ENCODE measurements at places on chromosomes 4 and X. TPM values are rescaled to one million over a fixed set of nuclear protein-coding genes. Genes with fewer than 3 reads are reported as not detected.

Gene BCLAF3
- 10.7 TPM for total RNA-seq

Gene HTN3
- not detected for total RNA-seq

Gene NOX1
- total RNA-seq = 1.2 TPM

Gene ETDB
- total RNA-seq = 2.0 TPM

Gene CEP135
- total RNA-seq = 19.9 TPM

Gene MTCP1
- total RNA-seq = 25.0 TPM

Gene UGT2B10
- not detected for total RNA-seq

Gene CD38
- total RNA-seq = 0.68 TPM

Gene ESX1
- total RNA-seq = 46.2 TPM

Gene CLDN24
- total RNA-seq = not detected

- DNase-seq = no peak
Measured at GRCh38 chr4:20878806-20879205, 178.5 kb downstream of the PACRGL start.

- no peak for DNase-seq
Measured at GRCh38 chr4:73867783-73868182, 1.4 kb upstream of the CXCL1 start.

DNA sequence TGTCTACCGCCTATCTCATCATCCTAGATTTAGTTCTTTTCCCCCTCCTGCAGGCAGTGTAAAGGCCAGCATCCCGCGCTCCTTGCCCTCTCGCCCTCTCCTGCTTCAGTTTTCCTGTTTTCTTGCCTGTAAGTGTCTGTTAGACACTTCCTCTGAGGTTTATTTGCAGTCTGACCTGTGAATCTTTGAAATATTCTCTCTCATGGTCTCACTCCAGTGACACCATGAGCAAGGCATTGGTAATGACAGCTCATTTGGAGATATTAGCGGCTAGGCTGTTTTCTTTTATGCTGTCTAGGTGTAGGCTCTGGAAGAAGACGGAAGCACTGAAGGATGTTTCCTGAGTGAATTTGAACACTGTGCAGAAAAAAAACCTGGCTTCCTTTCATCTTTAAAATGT is 179.6 kb downstream of the KDR start:
- DNase-seq = no peak

DNA sequence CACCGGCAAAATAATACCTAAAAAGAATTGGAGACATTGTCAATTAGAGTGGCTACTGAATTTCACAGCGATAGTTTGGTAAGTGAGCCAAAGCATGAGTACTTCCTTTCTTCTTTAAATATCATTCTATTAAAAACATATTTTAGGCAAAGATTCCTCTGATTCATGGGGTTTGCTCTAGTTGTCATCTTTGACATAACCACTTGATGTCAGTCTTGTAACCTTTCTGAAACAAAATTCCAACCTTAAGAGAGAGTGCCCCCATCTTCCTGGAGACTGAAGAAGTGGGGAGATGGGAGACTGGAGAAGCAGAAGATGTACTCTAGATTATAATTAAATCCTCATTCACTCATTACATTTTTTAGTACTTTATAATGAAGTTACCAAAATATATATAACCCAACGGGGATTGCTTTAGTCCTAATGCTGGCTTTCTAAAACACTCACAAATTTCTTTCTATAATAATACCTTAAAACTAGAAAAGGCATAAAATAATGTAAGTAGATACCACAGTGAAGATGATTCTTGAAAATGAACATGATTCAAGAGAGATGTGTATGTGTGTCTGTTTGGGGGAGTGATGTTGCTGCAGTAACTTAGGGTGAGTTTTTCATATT is 96.4 kb downstream of the EMCN start:
- DNase-seq = no peak

GRCh38 chr4:114311787-114312186 is 286.8 kb upstream of the UGT8 start:
- no peak for DNase-seq

- DNase-seq = no peak
Measured at GRCh38 chr4:85092943-85093342, 126.5 kb upstream of the WDFY3 start.

GRCh38 chrX:134734466-134734952 is 76.2 kb upstream of the PLAC1 start:
- DNase-seq = peak; percentile 54

DNA sequence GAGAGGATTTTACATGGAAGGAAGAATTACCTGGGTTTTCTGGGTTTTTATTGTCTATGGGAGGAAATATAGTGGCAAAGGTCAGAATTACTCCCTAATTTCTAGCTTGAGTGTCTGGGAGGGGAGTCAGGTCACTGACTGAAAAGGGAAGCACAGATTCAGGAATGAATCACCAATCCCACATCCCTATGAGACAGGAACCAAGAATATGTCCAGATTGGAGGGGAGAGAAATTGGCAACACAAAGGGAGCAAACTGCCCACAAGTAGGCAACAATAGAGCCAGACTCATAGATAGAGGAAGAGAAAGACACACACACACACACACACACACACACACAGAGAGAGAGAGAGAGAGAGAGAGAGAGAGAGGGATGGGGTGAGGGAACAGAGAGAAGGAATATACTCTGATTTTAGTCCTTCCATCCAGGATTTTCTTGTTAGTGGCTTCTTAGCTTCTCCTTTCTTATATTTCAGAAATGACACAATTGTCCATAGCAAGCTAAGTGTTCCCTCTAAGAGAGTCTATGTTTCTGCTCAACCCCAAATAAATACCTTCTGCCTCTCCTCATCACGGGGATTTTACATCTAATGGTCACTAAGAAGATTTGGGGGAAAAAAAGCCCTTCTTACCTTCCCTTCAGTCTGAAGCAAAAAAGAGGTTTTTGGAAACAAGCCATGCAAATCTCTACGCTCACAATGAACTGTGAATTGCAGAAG is 12.0 kb downstream of the P2RY10 start:
- DNase-seq = no peak

GRCh38 chrX:121456315-121456714 is 408.9 kb downstream of the GLUD2 start:
- no peak for DNase-seq

GRCh38 chr4:143502231-143502630 is 11.3 kb upstream of the SMARCA5 start:
- DNase-seq = no peak

DNA sequence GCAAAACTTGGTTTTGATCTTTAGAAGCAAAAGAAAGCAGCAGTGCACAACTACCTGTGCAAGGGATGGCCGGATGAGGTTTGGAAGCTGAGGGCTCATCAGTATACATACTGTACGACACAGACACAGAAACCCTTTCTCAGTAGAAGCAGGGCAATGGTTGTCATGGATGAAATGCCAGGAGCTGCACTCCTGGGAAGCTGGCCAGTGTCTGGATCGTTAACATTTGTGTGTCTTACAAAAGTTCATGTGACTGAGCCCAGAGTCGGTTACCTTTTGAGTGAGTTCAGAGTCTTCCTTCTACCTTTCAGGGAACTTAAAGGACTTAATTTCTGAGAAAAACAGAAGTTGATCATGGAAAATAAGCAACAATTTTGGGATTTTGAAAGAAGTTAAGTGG is 230.3 kb downstream of the APBB2 start:
- no peak for DNase-seq

GRCh38 chr4:10020871-10021652 is at the start of gene SLC2A9:
Gene SLC2A9 (minus strand): TSS chr4:10021497. CDS start chr4:10021429, 68 bp downstream.
- no peak for DNase-seq

- no peak for DNase-seq
Measured at GRCh38 chrX:96551322-96551872, 133.2 kb upstream of the DIAPH2 start.

DNA sequence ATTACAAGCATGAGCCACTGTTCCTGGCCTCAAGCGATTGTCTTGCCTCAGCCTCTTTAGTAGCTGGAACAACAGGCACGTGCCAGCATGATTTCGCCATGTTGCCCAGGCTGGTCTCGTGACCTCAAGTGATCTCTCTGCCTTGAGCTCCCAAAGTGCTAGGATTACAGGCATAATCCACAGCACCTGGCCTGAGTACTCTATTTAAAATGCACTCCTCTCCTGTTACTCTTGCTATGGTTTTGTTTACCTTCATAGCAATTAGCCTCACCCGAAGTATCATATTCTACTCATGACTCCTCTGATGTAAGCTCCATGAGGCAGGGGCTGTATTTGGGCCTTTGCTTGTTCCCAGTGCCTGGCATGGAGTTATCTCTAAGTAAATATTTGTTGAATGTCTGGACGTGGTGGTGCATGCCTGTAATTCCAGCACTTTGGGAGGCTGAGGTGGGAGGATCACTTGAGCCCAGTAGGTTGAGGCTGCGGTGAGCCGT is 92.5 kb upstream of the SLC34A2 start:
- DNase-seq = no peak

DNA sequence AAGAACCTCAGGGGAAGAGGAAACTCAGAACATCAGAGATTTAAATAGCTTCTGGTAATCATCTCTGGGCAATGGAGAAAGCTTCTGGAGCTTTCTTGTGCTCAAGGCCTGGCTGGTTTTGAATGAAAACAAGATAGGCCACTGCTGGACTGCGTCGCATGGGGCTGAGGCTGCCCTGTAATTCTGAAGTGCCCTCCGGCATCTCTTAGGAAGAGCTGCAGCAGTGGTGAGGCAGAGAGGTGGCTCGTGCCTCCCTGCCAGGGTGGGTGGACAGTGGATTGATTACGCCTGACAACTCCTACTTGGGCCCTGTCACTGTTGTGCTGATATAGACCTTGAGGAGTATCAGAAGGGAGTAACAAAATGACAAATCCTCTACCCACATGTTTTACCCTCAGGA is 279.7 kb downstream of the NR3C2 start:
- DNase-seq = peak; percentile 82

DNA sequence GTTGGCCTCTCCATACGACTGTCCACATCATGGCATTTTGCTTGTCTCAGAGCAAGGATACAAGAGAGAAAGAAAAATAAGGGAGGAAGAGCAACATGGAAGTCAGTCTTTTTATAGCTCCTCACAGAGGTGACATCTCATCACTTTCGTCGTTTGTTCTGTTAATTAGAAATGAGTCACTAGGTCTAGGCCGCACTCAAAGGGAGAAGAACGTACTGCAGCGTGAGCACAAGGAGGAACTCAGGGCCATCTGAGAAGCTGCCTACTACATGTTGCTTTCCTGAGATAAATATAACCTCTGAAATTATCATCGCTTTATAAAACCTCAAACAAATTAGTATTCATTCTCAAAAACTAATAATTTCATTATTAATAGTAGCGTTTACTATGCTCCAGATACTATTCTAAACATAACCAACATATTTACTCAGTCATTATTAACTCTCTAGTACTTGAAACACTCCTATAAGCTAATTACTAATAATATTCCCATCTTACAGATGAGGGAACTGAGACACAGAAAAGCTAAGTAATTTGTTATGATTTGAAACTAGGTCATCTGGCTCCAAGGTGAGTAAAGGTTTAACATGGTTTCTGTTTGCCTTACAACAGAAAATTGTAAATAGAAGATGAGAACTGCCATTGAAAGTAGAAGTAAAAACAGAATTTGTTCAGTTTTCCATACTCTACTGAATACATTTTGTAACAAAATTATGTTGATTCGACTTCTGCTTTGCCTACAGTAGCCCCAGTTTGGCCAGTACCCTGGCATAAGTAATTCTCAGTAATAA is 213.2 kb upstream of the UGT8 start:
- DNase-seq = no peak

Data from testis (tissue), 5 donors.